Amygdala (tissue), 56 donors: ENCODE measurements at places on chromosomes 12 and 14.

DNA sequence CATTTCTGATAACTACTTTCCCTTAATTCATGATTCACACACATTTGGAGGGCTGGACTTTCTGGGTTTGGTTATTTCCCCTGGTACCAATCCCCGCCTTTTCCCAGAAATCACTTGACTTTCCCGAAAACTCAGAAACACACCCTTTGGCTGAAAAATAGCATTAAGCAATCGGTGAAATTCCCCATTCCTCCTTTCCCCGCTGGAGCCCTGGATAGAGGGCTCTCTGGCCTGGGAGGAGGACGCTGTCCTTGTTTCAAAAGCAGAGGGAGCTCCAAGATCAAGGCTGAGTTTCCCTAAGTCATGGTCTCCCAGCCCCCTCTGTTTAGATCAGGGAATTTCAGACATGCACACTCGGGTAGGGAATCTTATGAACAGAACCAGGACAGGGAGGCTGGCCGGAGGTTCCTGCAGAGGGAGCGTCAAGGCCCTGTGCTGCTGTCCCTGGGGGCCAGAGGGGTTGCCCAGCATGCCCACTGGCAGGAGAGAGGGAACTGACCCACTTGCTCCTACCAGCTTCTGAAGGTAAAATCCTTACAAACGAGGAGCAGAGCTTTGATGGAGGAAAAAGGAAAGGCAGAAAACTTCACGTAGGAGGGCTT is at the start of gene C1S:
Gene C1S (plus strand): TSS at position 366 of the 602 bp plus-strand sequence. CDS start 1,195 bp downstream, outside the sequence.
- DNase-seq, result no peak

DNA sequence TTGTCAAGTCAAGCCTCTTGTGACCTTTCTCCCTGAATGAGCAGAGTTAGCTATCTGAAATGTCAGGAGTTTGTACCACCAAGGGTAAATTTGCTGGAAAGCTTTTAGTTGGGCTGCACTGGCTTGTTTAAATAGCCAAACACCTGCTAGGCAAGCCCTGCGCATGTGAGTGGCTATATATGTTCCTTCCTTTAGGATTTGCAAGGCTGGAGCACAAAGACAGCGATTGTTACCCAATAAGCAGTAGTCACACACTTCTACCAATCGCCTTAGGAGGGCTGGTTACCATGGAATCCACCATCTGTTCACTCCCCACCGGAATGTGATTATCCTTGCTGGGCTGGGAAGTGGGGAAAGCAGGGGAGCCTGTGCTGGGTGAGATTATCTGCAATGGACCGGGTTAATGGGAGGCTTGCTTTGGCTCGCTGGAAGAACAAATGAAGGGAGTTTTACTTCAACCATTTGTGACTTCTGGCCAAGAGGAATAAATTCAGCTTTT is 102.5 kb downstream of the FGD4 start:
- DNase-seq, result peak; percentile 18

DNA sequence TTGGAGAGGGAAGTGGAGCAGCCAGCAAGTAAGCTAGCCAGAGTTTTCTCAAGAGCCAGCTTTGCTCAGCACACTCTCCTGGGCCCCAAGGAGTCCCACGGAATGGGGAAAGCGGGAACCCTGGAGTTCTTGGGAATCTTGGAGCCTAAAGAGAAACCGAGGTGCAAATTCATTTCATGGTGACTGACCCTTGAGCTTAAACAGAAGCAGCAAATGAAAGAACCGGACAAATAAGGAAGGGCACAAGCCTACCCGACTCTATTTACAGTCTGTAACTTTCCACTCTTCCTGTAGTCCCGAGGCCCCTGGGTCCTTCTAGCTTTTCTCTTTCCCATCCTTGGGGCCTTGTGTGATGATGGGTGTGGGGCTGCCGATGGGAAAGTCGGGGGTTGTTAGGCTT is 18.1 kb upstream of the TIGAR start:
- DNase-seq, result no peak

DNA sequence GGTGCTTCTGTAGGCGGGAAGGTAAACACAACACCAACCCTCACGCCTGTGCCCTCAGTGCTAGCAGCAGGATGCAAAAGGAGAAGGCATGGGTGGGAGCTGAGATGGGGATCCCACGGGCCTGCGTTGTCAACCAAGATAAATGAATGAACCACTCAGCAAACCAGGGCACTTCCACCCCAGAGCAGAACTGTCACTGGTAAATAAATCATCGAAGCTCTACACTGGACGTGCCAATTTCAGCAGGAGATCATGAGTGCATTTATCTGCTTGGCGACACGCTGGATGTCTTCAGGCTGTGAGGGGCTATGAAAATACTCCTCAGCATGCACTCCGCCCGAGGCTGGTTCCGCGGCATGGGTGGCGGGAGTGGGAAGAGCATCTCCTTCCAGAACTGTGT is 33.2 kb downstream of the HSPB8 start:
- DNase-seq, result no peak

DNA sequence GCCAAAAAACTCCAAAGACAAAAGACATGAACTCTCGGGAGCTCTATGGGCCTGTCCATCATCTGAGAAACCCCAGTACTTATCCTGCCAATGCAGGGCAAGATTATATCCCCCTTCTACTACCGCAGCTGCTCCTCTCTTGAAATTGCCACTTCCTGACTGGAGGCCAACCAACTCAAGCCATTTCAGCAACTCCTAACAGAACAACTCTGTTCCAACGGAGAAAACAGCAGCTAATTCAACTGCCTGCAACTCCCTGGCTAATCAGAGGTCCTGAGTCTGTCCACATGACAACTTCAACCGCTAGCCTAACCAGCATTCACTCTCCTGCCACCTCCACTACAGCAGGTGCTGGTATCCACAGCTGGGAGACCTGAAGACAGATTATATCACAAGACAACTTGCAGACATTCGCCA is 24.1 kb downstream of the CEP83 start:
- DNase-seq, result no peak

DNA sequence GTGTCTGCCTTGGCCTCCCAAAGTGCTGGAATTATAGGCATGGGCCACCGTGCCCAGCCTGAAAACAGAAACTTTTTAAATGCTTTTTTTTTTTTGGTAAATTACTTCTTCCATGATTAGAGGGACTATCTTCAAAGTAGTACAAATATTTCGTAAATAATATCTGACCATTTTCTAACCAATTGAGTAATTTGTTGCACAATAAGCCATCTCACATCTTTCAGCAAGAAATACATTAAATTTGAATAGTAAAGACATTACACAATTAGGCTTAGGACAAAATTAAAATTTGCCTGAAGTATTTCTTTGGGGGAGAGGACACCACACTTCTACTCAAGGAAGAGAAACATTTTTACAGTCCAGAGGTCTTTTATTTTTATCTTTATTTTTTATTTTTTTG is 84.7 kb upstream of the STRN3 start:
- no peak for DNase-seq

GRCh38 chr14:35335388-35336092 is 43.4 kb downstream of the PSMA6 start:
- no peak for DNase-seq

- DNase-seq, result no peak
These were observed 27.3 kb downstream of the ABCD2 start for GRCh38 chr12:39592295-39592694.

DNA sequence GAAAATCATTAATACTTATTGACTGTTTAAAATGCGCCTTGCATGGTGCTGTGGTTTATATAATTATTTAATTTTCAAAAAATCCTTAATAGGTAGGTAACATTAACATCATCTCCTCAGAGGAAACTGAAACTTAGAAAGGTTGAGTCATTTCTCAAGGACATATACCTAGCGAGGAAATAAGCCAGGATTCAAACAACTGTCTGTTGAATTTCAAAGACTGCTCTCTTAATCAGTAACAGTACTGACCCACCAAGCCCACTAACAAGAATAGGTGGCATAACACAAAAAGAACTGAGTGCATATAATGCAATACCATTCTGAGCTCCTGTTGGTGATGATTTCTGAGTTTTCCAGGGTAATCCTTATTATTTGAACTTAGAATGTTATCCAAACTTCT is 174.3 kb downstream of the SOX5 start:
- DNase-seq, result no peak

- no peak for DNase-seq
These were observed 40.9 kb upstream of the STXBP6 start for GRCh38 chr14:25090716-25091454.

DNA sequence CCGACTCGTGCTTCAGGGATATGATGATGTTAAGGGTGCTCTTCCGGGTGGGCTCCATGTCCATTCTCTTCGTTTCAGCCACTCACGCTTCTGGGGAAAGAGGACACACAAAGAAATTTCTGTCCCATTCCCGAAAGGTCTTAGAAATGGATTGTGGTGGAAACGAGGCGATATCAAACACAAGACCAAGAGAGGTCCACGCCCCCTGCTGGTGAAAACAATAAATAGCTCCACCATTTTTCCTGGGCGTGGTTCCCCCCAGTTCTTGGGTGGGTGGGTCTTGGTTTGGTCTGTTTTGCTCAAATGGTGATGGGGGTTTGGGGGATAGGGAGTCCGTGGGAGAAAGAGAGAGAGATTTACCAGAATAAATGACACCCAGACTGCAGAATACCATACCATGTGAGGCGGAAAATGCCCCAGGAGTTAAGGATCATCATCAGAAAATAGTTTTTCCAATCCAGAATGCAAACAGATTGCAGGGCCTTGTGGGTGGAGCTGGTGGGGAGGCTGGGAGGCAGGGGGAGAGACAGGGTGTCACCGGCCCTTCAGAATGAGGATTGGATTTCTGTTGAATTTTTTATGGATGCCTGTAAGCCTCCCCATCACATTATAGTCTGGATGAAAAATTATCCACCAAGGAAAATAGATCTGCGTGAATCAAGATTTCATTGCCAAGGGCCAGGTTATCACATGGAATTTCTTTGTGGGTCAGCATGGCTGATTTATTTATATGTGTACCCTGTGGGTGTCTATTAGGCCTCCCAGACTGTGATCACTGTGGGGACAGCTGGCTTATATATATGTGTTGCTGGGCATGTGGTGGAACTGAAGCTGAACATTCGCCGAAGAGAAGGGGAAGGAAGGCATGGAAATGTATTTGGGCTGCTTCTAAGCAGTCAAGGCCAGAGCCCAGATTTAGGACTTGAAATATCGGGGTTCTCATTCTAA is 55.8 kb downstream of the SRRM4 start:
- no peak for DNase-seq

DNA sequence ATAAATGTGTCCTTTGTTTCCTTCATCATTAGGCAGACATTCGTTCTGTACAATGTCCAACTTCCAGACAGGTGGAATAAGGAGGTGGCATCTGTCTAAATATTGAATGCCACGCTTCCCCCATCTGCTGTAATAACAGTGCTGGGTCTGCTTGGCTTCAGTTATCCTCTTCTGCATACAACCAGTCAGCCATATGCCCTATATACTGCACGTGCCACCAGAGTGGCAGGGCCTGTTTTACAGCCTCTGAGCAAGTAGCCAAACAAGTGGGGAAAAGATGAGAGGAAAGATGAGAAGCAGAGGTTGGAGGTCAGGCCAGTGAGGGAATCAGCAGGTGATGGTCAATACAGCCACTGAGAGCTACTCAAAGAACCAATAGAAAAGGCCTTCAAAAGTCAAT is 55.4 kb downstream of the OTX2 start:
- no peak for DNase-seq

DNA sequence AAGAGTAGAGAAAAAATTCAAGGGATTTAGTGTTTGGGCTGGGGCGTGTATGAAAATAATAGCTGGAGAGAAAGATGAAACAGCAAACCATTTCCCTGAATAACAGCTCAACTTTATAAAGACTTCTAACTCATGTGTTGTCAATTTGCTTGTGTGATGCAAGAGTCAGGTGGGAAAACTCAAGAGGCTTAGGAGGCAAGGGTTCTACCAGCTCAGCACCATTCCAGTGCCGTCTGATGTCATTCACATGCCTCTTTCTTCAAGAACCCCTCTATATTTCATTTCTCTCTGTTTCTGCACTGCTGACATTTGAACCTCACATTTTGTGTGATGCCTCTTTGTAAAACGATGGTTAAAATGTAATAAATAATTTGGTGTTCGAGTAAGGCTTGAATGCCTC is 192.2 kb downstream of the PRKD1 start:
- DNase-seq, result no peak

DNA sequence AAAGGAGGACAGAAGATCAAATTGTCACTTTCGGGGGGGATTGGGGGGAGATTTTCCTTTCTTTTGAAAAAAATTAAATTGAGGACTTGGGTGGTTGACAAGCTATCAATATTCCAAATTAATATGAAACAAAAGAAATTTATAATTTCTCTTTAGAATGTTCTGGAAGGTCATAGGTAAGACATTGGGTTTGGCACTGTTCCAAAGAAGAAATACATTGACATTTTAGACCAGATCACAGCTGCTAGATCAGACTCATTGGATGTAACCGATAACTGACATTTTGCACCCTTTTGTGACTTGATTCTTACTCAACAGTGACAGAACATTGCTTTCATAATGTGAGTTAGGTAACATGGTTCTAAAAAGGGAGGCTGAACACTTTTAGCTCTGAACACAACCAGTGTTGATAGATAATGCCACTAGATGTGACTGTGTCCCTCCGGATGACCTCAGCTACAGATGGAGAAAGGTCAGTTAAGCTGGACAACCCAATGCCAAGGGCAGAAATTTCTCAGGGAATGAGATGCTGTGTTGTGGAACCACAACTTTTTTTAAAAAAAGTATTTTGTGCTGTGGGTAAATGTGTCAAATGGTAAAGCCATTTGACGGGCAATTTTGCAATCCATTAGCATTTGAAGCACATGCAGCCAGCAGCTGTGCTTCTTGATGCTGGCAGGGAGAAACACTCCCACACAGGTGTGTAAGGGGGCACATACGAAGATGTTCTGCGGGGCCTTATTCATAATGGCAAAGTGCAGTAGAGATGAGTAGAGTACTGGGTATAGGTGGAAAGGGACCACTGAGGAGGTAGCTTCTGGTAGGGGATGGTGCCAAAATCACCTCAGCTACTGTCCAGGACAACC is 62.9 kb downstream of the RFX4 start:
- no peak for DNase-seq

DNA sequence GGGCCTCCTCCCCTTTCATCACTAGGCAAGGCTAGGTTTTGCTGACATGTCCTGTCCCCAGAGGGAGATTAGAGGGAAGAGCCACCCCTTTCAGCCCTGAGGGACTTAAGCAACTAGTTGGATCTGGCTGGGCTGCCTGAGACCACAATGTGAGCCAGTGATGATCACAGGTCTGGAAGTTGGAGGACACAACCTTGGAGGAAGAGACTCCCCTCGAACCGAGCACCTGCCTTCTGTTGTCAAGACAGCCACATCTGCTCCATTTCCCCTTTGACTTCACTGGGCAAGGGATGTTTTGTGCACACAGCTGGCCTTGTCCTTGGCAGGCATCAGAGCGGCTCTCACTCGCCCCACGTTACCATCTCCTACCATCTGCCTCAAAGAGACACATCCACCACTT is 31.4 kb downstream of the MVK start:
- no peak for DNase-seq

DNA sequence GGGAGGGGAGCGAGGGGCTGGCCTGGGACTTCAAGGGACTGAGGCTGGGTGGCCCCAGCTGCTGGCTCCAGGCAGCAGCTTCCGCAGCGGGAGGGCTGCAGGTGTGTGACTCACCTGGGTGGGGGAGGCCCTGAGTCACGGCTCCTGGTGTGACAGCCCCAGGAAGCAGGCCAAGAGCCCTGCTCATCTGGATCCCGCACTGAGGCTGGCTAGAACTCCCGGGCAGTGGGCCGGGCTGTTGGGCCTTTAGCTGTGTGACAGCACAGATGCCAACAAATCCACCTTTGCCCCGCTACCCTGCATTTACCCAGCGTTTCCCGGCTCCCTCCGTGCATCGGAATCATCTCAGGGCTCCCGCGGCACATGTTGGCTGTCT is 180.0 kb upstream of the PRMT8 start:
- no peak for DNase-seq
